Right ventricle myocardium superior (tissue), 1 donor: ENCODE measurements at places on chromosomes 2 and 18. TPM values are rescaled to one million over a fixed set of nuclear protein-coding genes. Genes with fewer than 3 reads are reported as not detected.

- no peak for DNase-seq
Observed at GRCh38 chr18:40866968-40867367, 1088.1 kb upstream of the PIK3C3 start.

- DNase-seq, result no peak
Observed at GRCh38 chr2:132252191-132252893, 90.6 kb upstream of the ANKRD30BL start.

DNA sequence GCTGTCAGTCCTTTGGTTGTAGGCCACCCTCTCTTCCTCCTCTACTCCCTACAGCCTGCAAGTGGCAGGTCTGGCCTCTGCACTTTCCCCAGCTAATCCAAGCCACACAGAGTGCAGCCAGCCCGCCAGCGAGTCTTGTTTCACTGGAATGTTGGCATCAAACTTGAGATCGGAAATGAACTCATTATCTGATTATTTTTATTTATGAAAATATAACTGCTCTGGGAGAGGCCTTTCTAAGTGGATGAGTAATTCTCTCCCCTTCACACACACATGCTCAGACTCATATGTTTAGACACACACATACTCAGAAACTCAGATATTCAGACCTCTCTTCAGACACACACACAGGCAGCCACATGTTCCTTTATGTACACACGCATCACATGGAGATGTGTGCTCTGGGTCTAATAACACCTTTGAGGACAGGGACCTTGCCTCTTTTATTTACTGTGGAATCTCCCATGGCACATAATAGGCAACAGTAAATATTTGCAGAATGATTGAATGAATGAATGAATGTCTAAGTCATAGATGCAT lies 151.3 kb downstream of the ZFP36L2 start:
- peak; percentile 88 for DNase-seq

GRCh38 chr2:95012881-95013550 lies 12.5 kb upstream of the MAL start:
- no peak for DNase-seq

Gene IL1R2
- 1.4 TPM for total RNA-seq

DNA sequence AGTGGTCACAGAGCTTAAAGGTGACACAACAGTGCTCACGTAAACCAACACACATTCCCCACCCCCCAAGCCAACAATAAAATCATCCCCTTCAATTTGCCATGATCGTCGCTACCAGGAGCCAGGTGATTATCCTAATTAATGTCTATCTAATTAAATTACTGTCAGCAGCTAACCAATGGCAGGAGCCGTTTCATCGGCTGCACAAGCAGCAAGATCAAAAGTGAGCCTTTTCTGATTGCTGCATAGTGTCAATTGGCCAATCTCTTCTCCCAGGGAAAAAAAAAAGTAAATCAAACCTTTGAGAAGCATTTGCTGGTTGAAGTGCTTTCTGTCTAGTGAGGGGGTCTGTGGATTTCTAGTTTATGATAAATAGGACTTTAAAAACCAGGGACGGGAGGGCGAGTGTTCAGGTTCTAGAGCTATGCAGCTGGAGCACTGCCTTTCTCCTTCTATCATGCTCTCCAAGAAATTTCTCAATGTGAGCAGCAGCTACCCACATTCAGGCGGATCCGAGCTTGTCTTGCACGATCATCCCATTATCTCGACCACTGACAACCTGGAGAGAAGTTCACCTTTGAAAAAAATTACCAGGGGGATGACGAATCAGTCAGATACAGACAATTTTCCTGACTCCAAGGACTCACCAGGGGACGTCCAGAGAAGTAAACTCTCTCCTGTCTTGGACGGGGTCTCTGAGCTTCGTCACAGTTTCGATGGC lies at the start of gene TBR1:
Gene TBR1, plus strand, starts transcription at position 311 of the 721 bp plus-strand sequence. Its CDS starts 114 bp downstream, at position 425.
- no peak for DNase-seq

Gene IL1B
- total RNA-seq, result 0.30 TPM

GRCh38 chr2:111231532-111232252 lies 111.0 kb downstream of the BCL2L11 start:
- no peak for DNase-seq

Gene SIX3
- total RNA-seq, result not detected

Gene APCDD1
- 27.0 TPM for total RNA-seq

- no peak for DNase-seq
Observed at GRCh38 chr2:117977696-117978095, 36.2 kb downstream of the CCDC93 start.

DNA sequence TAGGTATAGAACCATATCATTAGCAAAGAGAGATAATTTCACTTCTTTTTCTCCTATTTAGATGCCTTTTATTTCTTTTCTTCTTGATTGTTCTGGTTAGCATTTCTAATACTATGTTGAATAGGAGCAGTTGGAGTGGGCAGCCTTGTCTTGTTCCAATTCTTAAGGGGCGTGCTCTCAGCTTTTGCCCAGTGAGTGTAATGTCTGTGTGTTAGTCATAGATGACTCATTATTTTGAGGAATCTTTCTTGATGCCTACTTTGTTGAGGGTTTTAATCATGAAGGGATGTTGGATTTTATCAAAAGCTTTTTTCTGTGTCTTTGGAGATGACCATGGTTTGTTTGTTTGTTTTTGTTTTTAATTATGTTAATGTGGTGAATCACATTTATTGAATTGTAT lies 1453.1 kb upstream of the SLC39A10 start:
- no peak for DNase-seq

Gene RUFY4
- total RNA-seq, result not detected

DNA sequence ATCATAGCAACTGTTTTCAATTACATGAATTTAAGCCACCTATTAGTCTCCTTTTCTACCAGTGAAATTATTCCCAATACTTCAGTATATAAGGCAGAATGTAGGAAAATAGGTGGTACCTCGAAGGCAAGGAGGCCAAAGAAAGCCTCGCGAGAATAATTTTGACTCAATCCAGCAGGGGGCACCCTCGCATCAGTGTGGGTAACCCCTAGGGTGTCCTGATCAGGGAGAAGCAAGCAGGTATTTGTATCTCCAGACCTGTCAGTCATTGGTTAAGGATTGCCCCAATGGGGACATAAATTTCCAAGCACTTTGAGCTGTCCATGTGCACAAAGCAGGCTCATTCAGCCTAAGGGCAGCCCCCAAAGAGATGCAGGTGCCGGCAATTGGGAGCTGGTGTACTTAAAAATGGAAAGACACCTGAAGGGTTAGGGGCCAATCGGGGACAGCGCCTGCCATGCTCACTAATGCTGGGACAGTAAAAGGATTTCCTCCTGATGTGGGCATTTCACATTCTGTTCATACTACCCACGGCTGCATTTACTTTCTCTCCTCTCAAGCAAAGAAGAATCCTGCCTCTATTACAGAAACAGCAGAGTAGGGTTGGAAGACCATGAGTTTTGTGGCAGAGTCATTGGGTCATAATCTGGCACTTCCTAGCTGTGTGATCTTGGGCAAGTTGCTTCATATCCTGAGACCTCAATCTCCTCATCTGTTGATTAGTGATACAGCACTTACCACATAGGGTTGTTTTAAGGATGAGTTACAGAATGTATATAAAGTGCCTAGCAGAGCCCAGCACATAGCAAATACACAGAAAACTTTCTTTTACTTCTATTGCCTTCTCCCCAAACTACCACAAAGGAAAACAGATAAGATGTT lies 136.1 kb downstream of the ICOS start:
- no peak for DNase-seq

DNA sequence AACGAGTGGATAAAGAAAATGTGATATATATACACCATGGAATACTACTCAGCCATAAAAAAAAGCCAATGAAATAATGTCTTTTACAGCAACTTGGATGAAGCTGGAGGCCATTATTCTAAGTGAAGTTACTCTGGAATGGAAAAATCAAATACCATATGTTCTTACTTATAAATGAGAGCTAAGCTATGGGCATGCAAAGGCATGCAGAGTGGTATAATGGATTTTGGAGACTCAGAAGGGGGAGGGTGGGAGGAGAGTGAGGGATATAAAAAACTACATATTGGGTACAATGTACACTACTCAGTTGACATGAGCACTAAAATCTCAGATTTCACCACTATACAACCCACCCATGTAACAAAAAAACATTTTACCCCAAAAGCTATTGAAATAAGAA lies 1.7 kb upstream of the MSGN1 start:
- DNase-seq, result no peak

Gene PLGLB1
- total RNA-seq, result 2.7 TPM

DNA sequence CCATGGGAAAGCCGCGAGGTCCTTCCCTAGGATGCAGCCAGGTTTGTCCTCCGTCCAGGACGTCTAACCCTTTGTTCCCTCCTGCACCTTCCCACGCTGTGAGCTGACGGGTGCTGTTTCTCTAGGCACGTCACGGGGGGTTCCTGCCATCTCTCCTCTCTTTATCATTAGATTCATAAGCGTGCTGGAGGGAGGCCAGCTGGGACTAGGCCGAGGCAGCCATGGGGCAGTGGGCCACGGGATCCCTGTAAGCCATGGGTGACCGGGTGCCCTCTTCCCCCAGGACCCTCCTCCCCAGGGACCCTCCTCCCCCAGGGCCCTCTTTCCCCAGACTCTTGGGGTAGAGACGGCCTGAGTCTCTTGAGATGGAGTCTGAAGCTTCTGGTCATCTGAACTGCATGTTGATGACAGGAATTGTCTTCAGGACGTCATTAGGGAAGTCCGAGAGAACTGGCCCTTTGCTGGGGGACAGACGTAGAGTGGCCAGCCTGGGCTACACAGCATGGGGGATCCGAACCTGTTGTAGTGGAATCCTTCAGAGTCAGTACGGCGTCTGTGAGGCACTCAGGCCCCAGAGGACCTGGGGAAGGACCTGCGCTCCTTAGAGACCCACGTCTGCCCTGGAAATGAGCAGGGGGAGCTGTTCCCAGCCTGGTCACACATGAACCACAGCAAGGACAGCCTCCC lies 108.1 kb downstream of the TPO start:
- DNase-seq, result no peak

GRCh38 chr2:58951722-58952121 lies 710.6 kb upstream of the FANCL start:
- no peak for DNase-seq
